Activated CD8-positive, alpha-beta T cell treated with anti-CD3 and anti-CD28 coated beads, Interleukin-2, amount 10 ng/mL, durations not matched to agents 7 days and 5 days (primary cell): ENCODE measurements at places on chromosomes 3 and 15. TPM values are rescaled to one million over a fixed set of nuclear protein-coding genes. Genes with fewer than 3 reads are reported as not detected.

PRR23C gene
- not detected for total RNA-seq

C3orf49 gene
- not detected for total RNA-seq

PLA1A gene
- not detected for total RNA-seq

CAMK2N2 gene
- total RNA-seq = not detected

CCR5 gene
- 38.4 TPM for total RNA-seq

SCG3 gene
- not detected for total RNA-seq

CD86 gene
- total RNA-seq = 1.5 TPM

MASP1 gene
- total RNA-seq = not detected

GATM gene
- 1.6 TPM for total RNA-seq

SCN5A gene
- total RNA-seq = 0.08 TPM

RTP1 gene
- total RNA-seq = not detected

RYR3 gene
- not detected for total RNA-seq

MITF gene
- not detected for total RNA-seq

DLEC1 gene
- total RNA-seq = 0.26 TPM

TAGLN3 gene
- total RNA-seq = not detected

SLC51A gene
- not detected for total RNA-seq

ATP2B2 gene
- not detected for total RNA-seq

CCDC54 gene
- not detected for total RNA-seq

SGO1 gene
- total RNA-seq = 43.7 TPM

DUOXA2 gene
- total RNA-seq = not detected

SERPINI2 gene
- total RNA-seq = not detected

PRR20G gene
- not detected for total RNA-seq

C3orf85 gene
- total RNA-seq = not detected

CCDC32 gene
- total RNA-seq = 24.7 TPM

HESX1 gene
- total RNA-seq = 0.68 TPM

SNX4 gene
- total RNA-seq = 38.6 TPM

HIGD2B gene
- total RNA-seq = not detected

FETUB gene
- total RNA-seq = not detected

HACD2 gene
- 20.7 TPM for total RNA-seq

CDC25A gene
- 30.3 TPM for total RNA-seq

IQCF2 gene
- total RNA-seq = not detected

PYGO1 gene
- total RNA-seq = not detected

PLCH1 gene
- total RNA-seq = 2.0 TPM

KNG1 gene
- not detected for total RNA-seq

DPP8 gene
- total RNA-seq = 46.7 TPM

FOXB1 gene
- total RNA-seq = 0.52 TPM

DCBLD2 gene
- total RNA-seq = 1.3 TPM

SH3GL3 gene
- not detected for total RNA-seq

CCR3 gene
- 0.37 TPM for total RNA-seq

CILP gene
- total RNA-seq = 0.05 TPM

CCDC191 gene
- 2.4 TPM for total RNA-seq

GNAI2 gene
- total RNA-seq = 531 TPM

HHLA2 gene
- 3.3 TPM for total RNA-seq

UROC1 gene
- total RNA-seq = not detected

NUSAP1 gene
- 287 TPM for total RNA-seq
